Stimulated activated CD4-positive, alpha-beta T cell treated with anti-CD3 and anti-CD28 coated beads, Interleukin-15, amount 100 ng/mL, for 48 hours (primary cell): ENCODE measurements at places on chromosomes 3 and 15.

DNA sequence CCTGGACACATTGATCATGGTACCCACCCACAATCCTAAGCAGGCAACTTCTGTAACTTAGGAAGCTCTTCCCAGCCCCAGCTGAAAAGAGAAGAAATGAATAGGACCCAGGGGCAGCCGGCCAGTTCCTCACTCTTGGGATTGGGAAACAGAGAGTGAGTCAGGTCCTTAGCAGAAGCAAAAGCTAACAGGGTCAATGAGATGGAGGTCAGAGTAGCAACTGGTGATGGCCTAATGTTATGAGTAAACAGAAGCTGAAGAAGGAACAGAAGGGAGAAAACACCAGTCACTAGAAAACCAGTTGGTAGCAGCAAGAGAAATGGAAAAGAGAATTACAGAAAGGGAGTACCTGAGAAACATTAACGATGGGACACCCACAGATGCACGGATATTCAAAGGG lies 20.0 kb downstream of the RIOX2 start:
- DNase-seq, result no peak

DNA sequence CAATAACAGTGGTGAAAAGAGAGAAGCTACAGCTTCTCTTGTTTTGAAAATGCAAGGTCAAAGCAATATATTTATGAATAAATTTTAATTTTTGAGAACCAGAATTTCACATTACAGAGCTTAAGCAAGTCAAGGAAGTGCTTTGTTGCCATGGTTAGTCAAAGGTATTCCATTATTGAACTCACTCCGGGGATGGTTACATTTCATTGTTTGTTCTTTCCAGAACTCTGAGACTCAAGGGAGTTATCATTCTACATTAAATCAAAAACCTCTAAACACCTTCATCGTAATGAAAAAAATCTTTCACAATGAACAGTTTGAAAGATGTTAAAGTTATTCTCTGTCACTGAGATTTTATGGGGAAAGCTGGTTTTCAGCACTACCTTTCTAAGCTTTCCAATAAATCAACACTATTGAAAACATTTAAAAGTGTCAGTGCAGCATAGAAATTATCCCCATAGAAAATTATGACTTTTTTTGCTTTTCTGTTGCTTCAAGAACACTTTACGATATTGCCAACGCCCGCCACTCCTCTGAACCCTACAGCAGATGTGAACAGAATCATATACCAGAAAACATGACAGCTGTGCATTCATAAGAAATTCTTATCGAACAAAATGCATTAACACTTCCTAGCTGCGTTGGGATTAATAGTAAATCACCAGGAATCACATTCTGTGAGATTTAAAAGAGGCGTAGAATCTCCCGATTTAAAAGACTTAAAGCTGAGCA lies 83.0 kb downstream of the OTOL1 start:
- no peak for DNase-seq

- DNase-seq, result no peak
Measured at GRCh38 chr3:134092208-134092701, 62.5 kb upstream of the SLCO2A1 start.

GRCh38 chr15:64571857-64572291 lies 111.5 kb downstream of the ZNF609 start:
- DNase-seq, result no peak

DNA sequence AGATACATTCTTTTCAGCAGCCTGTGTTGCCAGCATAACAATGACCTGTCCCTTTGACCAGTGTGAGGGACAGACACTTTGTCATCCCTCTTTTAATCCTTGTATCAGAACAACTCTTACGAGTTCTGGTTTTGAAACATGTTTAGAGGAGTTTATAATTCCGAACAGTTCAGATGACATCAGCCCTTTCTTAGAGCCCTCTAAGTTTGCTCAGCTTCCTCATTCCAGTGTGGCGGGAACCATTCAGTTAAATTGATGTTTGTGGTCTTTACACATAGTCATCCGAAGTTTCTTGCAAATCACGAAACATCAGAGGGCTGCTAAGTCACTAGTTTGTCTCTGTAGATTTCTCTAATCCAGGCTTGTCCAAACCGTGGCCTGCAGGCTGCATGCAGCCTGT lies 102.5 kb downstream of the AKAP13 start:
- no peak for DNase-seq

DNA sequence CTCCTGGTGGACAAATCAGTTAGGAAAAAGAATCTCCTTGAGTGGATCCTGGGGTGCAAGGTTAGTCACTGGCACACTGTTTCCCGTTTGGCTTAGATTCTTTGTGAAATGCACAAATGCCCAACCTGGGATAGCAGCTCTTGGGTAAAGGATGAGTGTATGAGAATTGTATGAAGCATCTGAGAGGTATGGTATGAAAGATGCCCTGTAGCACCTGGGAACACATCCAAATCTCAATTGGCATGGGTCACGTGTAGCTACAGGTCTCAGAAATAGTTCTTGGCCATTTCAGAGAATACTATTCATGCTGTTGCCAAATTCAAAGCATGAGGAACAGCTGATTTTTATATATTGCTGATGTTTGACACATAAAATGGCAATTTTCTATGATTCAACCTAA lies 84.3 kb downstream of the KCNH8 start:
- no peak for DNase-seq

GRCh38 chr3:56347219-56347871 lies 120.9 kb downstream of the ERC2 start:
- DNase-seq, result peak; percentile 10

- DNase-seq, result no peak
Measured at GRCh38 chr3:52402706-52403270, 42.1 kb downstream of the SEMA3G start.

DNA sequence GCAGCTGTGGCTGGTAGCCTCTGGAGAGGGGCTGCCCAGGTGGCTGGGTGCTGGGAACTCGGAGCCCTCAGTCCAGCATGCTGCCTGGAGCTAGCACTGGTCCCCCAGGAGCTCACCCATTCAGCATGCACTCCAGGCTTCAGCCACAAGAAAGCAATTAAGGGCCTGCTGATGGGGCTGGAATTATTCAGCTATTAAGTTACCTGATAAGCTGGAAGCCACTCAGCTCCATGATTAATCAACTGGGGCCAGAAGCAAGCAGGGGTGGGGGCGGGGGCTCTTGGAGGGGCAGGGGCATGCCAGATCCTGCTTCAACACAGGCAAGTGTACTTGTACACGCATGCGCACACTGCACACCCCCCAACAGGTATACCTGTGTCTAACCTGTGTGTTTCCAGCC lies 22.1 kb upstream of the TMEM115 start:
- no peak for DNase-seq

DNA sequence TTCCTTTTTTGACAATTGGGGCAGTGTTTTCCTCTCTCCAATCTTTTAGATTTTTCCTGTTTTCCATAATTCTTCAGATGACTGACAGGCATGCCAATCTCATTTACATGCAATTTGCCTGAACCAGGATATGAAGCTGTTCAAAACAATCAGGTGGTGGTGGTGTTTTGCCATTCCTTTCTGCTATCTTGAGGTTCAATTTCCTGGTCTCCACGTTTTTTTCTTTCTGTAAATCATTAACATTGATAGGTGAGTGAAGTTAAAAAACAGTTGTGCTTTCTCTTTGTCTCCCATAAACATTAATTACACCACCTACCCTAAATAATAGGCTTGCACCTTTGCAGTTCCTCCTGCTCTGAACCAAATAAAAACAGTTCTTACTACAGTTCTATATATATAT lies 49.1 kb downstream of the C2CD4A start:
- DNase-seq, result no peak

DNA sequence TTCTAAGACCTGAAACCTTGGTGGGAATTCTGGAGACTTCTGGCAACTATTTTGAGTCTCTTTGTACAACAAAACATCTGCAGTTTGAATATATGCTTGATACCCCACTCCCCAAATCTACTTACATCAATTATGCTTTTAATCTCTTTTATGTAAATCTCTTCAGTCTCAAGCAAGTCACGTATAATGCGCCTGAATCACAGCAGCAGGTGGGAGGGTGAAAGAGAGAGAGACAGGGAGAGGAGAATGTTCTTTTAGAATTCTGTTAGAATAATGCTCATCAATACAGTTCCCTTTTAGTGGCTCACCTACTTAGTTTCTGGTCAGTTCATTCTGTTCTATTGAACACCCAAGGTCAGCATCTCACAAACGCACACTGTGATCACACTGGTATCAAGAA lies 22.2 kb upstream of the B3GNT5 start:
- no peak for DNase-seq

- no peak for DNase-seq
Measured at GRCh38 chr15:26179906-26180305, 316.8 kb upstream of the ATP10A start.

GRCh38 chr3:48398701-48399386 lies 26.8 kb downstream of the FBXW12 start:
- no peak for DNase-seq

DNA sequence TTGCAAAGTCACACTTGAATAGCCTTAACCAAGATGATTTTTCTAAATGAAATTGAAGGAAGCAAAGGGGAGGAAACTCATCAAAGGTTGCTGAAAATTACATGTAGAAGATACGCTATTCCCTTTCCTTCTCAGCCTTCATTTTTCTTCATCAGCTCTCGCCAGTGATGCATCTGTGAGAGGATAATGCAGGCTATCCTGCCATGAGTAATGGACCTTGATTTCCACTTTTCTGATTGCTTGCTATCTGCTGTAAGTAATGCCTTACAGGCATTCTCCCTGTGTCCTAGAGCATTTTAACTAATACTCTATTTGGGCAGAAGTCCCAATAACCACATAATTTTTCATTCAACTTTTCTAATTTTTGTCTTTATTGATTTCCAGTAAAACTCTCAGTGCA lies 162.6 kb downstream of the BBX start:
- DNase-seq, result no peak

DNA sequence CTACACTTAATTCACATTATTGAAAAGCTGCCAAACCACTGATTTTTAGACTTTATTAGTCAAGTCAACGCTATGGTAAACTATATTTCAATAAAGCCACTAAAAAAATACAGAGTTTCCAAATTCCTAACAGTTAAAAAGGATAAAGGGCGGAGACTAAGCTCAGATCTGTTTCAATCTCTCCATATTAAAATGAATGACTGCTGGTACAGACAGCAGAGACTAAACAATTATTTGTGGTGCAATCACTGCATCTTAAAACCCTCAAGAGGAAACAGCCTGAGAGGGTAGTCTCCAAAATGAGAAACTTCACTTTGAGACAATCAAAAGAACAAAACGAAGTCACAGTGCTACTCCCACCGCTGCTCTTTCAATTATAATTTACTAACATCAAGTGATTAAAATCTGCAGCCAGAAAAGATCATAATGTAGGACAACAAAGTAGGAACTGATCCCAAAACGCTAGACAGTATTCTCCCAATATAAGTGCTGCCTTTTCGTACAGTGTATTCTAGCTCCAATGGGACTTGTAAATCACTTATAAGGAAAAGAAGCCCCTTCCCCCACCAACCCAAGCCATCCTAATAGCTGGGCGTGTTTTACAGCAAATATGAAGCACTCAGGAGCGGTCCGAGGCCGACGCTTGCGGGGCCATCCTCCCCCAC lies 1.2 kb downstream of the UBP1 start:
- DNase-seq, result no peak

DNA sequence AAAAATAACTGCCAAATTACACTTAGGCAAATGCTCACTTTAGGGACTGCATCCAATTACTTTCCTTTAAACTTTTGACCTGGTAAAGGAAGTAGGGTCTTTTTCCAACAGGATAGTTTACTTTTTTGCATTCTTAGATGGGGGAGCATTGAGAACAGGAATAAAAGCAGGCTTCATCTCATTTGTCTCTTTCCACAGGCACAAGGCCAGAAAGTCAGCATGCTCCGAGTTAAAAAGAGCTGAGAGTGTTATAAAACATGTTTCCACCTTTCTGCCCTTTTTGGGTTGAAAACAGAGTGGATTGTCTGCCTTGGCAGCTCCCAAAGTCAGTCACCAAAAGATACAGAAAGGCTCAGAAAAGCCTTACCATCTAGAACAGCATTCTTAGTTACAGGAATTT lies 404.9 kb upstream of the ALCAM start:
- DNase-seq, result no peak

GRCh38 chr3:159583662-159584061 lies 405.0 kb upstream of the IL12A start:
- DNase-seq, result no peak
